Stimulated activated CD8-positive, alpha-beta memory T cell treated with anti-CD3 and anti-CD28 coated beads, Interleukin-4, amount 100 ng/mL, for 4 hours (primary cell): ENCODE measurements at places on chromosomes 16 and 17.
A peak's percentile ranks its signal among the peaks of the same experiment; 100 is the strongest.

DNA sequence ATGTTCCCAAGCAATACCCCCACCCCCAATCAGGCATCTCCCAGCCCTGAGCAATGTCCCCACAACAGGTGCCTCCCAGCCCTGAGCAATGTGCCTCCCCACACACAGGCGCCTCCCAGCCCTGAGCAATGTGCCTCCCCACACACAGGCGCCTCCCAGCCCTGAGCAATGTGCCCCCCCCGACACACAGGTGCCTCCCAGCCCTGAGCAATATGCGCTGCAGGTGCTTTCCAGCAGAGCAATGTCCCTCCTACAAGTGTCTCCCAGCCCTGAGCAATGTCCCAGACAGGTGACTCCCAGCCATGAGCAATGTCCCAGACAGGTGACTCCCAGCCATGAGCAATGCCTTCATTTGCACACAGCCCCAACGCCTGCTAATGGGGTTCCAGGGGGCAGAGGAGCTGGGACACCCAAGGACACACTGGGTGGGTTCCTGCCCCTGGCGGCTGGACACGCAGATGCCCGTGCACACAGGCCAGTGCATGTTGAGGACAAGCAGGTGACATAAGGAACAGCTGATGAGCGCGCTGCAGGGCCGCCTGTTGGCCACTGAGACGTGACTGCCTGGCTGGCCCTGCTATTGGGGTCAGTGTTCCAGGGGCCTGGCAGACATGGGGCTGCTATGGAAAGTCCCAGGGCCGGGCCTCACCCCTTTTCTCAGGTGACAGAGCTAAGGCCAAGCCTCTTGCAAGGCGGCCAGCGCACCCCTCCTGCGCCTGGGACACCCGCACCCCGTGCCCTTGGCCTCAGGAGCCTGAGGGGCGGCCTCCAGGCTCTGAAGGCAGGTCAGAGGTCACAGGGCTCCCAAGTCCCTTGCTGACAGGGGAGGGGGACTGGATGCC, 26.9 kb upstream of the PABPN1L start:
- no peak for DNase-seq

DNA sequence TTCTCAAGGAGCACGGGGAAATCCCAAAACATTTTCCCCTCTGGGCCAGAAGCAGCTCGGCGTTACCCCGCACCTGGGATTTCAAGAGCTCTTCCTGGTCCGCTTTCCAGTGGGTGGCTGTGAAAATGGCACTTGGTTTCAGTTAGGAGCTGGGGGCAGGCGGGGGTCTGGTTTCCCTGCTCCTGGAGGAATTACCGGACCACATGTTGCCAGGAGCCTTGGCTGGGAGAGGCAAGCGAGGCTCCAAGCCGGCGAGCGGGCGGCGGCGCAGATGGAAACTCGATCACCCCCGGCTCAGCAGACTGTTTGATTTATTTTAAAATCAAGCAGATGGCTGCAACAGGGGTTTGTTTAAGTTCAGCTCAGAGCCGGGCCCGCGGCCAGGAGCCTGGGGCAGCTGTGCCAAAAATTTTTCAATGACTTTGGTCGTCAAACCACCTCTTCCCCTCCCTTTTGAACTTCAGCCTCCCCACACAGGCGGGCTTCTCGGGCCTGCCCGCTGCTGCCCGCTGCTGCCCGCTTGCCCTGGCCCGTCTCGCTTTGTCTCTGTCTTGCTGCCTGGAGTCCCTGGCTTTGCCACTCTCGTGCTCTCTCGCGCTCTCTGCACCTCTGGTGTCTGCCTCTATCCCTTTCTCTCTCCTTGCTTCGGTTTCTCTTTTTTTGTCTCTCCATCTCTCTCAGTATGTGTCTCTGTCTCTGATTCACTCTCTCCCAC, 108.0 kb upstream of the CIBAR2 start:
- DNase-seq: no peak

- DNase-seq: no peak
These were observed 216.9 kb downstream of the HAPSTR1 start for GRCh38 chr16:9308356-9308801.

DNA sequence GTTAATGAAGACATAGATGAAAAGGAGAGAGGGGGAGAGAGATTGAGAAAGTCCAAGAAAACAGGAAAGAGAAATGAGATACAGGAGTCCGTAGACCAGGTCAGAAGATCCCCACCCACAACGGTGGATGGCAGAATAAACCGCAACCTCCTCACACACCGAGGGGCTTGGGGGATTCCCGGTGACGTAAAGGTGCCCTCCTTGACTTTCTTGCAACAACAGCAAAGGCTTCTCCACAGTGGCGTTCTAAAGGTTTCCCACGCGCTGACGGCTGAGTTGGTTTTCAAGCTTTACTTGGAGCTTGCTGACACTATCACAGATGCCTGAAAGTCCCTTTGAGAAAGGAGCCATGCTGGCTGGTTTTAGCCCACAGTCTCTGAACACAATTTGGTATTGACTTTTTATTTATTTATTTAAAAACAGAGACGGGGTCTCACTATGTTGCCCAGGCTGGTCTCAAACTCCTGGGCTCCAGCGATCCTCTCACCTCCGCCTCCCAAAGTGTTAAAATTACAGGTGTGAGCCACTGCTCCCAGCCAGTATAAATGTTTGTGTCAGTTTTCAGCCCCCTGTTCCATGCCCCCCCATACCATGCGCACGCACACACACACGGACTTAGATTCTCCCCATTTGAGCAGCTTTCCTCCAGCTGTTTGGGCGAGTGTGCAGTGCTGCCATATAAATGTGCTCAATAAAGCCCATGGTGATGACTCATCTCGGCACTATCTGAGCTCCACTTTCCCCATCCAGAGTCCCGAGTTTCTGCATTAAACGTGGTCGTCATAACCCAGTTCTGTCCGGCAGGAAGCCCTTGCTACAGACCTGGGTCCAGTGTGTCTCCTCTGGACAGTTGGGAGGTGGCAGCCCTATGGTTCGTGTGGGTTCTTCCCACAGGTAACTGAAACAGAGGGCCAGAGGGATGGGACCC, 33.0 kb upstream of the SEC14L1 start:
- DNase-seq: peak; percentile 58

- peak; percentile 12 for DNase-seq
These were observed 1.5 kb downstream of the CCL1 start for GRCh38 chr17:34361478-34362061.

- DNase-seq: no peak
These were observed 170.2 kb downstream of the CEP112 start for GRCh38 chr17:66021757-66022156.

GRCh38 chr16:19883966-19884485, 622 bp downstream of the GPRC5B start:
- no peak for DNase-seq

DNA sequence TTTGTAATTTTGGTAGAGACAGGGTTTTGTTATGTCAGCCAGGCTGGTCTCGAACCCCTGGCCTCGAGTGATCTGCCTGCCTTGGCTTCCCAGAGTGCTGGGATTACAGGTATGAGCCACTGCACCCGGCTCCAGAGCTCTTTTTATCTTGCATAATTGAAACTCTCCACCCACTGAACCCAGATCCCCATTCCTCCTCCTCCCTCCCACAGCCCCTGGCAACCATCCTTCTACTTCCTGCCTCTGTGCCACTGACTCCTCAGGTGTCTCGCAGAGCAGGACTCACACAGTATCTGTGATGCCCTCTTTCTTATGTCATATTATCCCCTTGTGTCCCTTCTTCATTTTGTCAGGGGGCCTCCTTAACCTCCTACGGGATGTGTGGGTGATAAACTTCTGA, 340.7 kb downstream of the SLC39A11 start:
- no peak for DNase-seq

DNA sequence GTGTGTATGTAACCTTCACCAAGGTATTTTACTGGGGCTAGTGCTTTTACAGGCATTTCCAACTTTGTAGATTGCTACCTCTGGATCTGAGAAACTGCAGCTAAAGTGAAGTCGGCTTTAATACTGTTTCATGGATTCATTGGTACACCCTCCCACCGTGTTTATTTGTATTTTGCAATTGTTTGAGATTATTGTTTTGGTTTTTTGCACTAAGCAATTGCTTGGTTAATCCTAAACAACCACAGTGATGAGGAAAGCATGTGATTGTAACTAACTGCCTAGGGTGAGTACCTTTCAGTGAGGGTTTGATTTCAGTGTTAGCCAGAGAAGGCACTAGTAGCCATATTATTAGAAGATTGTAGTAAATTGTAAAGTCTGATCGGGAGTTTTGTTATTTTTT, 3.3 kb downstream of the LUC7L3 start:
- no peak for DNase-seq

GRCh38 chr16:24273508-24274182, 17.5 kb downstream of the CACNG3 start:
- DNase-seq: no peak

GRCh38 chr17:45035848-45036247, 15.6 kb downstream of the DCAKD start:
- DNase-seq: no peak

- peak; percentile 50 for DNase-seq
These were observed 82.0 kb upstream of the ALOX12 start for GRCh38 chr17:6913608-6914443.

GRCh38 chr17:37706446-37706845, 38.4 kb downstream of the HNF1B start:
- DNase-seq: no peak

DNA sequence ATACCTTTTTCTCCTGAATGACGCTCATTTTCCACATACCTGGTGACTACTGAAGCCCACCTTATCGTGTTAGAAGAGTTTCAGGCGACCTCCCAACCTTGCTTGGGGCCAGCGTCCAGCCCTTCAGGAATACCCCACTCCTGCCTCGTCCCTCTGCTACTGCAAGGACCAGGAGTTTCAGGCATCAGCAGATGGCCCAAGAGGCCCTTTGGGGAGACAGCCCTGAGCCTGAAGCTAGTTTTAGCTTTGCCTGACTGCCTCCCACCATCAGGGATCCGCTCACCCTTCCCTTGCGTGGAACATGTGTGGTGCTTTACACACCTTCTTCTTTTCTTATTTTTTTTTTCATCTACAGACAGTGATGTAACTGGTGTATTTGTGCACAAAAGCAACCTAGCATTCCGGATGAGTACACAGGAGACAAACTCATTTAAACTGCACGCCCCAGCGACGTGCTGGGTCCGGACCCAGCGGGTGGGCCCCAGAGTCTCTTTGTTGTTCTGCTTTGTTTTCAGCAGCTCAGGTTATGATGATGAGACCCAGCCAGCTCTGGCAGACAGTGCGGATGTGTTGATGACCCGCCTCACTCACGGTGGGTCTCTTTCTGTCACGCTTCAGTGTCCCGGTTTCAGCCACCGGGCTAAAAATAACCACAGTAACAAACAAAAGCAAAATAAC, 242.4 kb downstream of the C16orf95 start:
- DNase-seq: no peak

GRCh38 chr16:2919511-2920255, 8.0 kb downstream of the FLYWCH1 start:
- no peak for DNase-seq

DNA sequence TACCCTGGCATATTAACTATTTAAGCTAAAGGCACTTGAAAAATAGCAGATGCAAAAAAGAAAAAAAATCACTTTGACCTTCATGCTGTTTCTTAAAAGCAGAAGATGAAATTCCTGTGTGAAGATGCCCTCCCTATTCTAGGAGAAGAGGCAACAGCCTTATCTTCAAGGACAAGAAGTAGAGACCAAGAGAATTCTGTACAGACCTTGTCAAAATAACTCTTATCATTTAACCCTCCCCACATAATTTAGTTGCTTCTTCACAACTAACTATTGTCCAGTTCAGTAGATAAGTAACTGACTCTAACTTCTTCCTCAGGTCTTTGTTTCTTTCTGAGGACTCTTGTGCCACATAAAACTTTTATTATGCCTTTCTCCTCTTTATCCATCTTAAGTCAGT, 72.0 kb upstream of the MARCHF10 start:
- DNase-seq: no peak

DNA sequence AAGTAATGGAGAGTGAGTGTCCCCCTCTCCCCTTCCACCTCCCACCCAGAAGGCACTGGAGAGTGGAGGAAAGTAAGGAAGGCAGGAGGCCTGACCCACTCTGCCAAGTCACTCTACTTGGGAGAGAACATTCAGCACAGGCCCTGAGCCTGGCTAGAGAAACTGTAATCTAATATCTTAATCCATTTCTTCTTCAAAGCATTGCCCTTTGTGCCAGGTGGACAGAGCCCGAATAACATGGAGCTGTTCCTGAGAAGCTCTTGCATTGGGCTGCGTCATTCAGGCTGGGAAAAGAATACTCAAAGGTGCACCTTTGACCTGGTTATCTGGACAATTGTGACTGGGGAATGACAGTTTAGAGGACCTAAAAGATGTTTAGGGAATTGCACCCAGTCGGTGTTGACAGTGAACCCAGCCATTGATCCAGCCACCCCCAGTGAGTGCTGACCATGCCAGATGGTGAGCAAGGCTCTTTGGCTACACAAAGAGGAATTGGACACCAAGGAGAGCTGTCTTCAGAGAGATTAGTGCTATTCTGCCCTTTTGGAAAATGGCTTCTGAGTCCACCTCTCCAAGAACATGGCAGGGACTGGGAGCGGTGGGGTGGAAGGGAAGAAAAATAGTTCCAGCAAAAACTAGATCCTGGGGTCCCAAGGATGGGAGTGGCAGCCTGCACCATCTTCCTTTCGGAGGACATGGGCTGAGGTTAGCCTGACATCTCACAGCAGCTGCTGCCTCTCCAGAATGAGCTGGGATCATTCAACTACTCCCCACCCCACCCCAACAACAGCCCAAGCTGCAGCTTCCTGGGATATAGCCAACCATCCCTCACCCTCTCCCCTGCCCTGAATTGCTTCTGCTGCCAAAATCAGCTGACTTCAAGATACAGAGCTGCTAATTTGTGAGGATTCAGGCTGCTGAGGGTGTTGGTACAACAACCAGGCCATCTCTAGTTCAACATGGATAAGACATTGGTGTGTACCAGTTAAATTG, 11.6 kb upstream of the NOG start:
- no peak for DNase-seq

DNA sequence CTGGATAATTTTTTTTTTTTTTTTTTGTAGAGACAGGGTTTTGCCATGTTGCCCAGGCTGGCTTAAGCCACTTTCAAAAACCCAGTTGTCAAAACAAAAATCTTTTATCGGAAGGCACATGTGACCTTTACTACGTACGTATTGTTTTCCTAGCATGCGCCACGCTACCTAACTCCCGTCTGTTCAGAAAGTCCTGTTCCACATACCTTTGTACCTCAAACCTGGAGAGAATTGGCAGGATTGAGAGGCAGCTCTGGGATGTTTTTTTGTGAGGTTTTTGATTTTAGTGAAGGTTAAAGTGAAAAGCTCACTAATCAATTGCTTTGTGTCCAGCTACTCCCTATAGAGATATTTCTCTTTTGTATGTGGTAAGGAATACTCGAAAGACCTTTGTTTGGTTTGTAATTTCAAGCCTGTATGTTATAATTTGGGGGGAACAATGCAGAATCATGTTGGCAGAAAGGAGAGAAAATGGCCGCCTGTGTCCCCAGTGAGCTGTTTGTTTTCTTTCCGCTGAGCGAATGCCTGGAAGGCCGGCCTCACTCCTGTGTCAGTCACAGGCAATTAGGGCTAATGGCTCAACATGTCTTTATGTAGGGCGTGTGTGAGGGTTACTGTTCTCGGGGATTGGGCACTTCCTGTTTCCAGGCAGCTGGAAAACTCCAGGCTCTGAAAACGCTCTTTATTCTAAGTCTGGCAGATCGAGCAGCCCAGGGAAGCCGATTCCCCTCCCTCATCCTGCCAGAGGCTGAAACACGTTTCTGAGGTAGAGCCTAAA, 60.8 kb upstream of the CLEC18A start:
- DNase-seq: no peak
